ENCODE measurements at places on chromosomes 5 and 9.
A peak's percentile ranks its signal among the peaks of the same experiment; 100 is the strongest.

GRCh38 chr9:138023394-138024124 lies 146.0 kb downstream of the CACNA1B start:
- DNase-seq = no peak

DNA sequence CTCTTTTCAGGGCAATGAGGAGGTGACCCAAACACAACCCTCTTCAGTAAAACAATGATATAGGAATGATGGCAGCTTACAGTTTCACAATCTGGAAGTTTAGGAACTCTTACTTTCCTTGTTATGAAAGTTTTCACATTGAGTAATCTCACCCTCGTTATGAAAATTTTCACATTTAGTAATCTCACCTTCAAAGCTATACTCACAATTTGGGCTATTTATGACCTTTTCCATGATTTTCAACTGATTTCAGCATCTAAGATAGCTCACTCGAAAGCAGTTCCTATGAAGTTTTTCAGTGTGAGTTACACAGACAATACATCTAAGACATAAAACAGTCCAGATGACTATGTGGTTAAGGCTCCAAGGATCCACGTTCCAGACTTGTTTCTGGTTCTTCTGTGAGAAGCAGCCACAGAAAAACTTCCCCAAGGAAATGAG lies 57.1 kb downstream of the FOXD1 start:
- no peak for DNase-seq

- no peak for DNase-seq
Measured at GRCh38 chr5:53927668-53928247, 367.3 kb downstream of the NDUFS4 start.

GRCh38 chr5:116554764-116555163 lies 19.9 kb downstream of the SEMA6A start:
- no peak for DNase-seq

GRCh38 chr5:102796498-102796897 lies 41.4 kb downstream of the PAM start:
- no peak for DNase-seq

DNA sequence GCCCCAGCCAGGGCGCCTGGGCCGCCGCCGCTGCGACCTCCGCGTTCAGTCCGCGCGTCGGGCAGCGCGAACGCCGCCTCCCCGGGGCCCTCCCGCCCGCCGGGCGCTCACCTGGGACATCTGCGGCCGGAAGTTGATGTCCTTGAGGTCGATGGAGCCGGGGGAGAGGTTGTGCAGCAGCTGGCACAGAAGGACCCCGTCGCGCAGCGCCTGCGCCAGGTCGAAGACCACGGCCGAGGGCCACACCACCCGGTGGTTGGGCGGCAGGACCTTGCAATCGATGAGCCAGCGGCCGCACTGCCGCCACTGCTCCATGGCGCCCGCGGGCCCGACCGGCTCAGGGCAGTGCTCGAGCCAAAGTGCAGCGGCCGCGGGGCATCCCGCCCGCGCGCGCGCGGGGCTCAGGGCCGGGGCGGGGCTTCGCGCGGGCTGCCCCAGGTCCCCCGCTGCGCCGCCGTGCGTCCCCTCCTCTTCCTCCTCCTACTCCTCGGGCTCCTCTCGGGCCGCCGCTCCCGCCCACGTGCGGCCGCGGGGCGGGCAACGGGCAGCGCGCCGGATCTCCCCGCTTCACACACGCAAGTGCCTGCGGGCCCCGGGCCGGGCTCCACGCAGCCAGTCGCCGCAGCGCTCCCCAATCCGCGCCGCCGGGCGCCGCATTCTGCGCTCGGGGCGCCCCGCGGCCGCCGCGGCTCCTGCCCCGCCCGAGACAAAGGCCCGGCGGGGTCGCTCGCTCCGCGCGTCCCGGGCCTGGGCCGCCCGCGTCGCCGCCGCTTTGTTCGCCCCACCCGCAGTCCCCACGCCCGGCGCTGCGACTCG lies at the start of gene VAV2:
VAV2 (minus strand) TSS at position 361 of the 816 bp plus-strand sequence; CDS start at position 315, 46 bp downstream.
- peak; percentile 57 for DNase-seq

DNA sequence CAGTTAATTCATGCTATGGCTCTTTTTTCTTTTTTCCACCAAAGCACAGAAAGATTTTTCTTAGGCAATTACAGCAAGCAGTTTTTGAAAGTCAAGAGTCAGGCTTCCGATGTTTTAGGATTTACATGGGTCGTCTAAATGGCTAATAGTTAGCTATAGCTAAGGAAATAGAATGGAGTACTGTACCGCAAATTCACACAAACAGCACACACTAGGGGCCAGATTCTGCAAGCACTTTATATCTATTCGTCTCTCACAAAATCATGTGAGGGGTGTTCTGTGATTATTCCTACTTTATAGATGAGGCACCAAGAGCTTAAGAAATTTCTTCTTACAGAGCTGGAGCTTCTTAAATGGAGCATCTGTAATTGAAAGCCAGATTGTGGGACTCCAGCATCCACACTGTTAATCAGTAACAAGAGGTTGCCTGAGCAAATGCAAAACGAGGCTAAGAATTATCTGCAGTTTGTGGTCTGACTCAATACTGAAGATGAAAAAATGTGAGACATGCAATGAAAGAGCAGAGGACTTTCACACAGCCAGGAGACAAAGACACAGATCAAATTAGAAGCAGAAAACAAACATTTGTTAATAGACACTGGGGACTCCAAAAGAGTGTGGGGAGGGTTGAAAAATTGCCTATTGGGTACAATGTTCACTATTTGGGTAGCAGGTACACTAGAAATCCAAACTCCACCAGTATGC lies 62.7 kb upstream of the CTXN3 start:
- no peak for DNase-seq

GRCh38 chr9:80040457-80040856 lies 468.7 kb downstream of the TLE4 start:
- DNase-seq = no peak

DNA sequence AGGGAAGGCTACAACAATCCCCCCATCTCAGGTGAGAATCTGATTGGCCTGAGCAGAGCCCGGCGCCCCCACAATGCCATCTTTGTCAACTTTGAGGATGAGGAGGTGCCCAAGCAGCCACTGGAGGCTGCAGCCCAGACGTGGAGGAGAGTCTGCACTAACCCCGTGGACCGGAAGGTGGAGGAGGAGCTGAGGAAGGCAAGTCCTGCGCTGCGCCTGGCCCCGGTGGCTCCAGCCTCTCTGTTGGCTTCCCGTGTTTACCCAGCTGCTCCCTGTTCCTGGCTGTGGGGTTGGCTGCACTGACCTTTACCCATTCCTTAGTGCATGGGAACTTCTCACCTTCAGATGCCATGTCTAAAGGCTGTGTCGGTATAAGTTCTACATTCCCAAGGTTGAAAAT lies 11.0 kb upstream of the CEL start:
- DNase-seq = no peak

DNA sequence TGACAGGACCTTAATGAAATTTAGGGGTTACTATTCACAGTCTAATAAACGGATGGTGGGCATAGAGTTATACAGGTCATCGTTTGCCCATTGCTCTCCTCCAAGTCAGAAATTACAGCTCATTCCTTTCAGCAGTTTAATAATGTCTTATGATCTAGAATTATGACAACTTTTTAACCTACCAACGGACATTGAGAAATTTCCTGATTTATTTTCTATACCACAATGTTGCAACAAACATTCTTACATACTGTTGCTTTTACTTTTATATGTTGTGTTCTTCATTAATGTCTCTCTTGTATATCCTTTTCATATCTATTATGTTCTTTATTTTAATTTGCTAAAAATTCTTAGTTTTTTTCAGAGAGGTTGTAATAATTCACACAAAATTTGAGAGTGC lies 152.8 kb upstream of the PRLR start:
- DNase-seq = no peak

GRCh38 chr5:153546566-153546965 lies 56.1 kb downstream of the GRIA1 start:
- no peak for DNase-seq

DNA sequence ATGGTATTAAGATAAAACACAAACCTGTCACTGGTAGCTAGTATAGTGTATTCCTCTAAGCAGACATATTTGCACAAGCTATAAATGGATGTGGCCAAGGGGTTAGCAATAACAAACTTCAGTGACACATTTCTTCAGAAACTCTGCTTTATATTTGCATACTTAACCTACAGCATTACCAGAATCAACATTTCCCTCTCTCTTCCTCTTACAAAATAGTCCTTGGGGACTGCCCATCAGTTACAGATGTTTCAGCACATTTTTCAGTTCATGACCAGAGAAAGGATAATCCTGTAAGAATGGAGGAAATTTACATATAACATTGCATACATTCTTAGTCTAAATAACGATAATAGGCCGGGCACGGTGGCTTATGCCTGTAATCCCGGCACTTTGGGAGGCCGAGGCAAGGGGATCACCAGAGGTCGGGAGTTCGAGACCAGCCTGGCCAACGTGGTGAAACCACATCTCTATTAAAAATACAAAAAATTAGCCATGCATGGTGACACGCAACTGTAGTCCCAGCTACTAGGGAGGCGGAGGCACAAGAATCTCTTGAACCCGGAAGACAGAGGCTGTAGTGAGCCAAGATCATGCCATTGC lies 25.3 kb upstream of the SLC1A1 start:
- no peak for DNase-seq

DNA sequence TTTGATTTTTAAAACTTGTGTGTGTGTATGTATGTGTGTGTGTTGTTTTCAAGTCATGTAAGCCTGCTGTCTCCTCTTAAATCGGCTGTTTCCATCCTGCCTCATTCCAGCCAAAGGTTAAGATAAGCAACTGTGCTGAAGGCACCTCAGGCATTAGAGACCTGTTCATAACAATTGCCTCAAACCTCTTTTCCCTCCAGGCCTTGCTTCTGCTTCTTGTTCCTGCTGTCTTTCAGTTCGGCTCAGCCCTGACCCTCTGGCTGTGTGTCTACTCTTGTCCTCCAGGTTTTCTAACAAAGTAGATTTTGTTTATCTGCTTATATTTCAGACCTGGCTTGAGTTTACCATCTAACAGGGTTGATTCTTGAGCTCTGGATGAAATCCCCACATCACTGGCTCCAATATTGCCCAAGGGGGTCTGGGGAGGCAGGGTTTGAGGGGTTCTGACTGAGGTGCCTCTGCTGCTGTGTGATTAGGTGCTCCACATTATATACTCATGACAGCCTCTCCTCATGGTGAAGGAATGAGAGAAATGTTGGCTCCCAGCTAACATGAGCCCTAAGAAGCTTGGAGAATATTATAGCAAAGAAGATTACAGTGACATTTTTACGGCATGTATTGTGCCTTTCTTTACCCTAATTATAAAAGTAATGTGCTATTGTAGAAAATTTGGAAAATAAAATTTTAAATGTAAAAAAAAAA lies 229.7 kb upstream of the PIK3R1 start:
- no peak for DNase-seq

- DNase-seq = no peak
Measured at GRCh38 chr5:177594071-177594470, 2.1 kb downstream of the TMED9 start.

DNA sequence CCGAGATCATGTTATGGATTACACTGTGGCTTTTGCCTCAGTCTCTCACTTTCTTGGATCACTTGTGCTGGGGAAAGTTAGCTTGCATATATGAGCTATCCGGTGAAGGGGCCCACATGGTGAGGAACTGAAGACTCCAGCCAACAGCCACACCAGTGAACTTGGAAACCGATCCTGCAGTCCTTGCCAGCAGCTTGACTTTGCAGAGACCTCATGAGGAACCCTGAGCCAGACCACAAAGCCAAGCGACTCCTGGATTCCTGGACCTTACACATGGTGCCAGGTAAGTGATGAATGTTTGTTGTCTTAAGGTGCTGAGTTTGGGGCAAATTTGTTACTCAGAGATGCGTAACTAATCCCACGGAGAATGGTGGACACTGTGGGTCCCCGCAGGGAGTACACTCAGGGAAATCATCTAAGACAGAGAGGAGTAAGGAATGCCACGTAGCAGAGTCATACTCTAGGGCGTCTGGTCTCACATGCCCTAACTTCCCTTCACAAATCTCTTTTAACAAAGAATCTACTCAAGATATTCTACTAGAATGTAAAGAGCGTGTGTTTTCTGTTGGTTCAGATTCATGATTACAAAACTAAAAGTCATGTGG lies 76.5 kb upstream of the PJA2 start:
- no peak for DNase-seq

DNA sequence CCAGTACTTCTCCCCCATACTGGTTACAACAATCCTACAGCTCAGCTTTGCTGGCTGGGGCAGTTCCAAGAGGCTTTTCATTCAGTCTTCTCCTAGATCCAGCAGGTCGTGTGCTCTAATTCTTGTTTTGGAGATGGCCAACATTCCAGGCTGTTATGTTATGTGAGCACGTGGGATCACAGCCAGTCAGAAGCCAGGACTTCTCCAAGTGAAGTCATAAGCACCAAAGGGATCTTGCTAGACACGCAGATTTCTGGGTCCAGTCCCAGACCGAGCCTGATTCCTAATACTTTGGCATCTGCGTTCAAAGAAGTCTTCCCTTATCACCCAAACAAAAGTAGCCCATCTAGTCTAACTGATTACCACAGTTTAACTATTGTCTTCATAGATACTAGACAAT lies 1.4 kb upstream of the LARP1 start:
- peak; percentile 49 for DNase-seq

DNA sequence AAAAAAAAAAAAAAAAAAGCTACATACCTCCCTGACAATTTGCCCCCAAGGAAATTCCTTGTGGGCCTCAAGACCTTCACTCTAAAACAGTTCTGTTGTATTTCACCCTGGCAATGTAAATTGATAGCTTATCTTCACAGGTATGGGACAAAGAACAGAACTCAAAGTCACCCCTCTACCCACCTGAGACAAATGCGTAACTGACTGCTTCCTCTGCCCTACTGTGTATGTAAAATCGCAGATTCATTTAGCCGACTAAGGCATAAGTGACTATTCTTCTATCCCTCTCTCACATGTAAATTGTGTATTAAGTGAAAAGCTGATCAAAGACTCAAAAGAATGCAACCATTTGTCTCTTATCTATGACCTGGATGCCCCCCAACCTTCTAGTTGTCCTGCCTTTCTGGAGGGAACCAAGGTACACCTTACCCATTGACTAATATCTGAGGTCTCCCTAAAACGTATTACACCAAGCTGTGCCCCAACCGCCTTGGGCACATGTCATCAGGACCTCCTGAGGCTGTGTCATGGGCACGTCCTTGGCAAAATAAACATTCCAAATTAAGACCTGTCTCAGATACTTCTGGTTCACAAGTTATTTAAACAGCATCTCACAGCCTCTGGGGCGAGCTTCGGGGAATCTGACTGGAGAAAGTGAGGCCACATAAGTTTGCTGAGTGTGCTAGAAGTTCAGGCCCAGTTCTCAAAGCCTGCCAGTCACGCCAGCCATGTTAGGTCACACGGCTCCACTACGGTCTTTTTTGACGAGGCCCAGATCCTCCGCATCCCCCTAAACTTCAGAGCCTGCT lies 954 bp downstream of the TBCA start:
- DNase-seq = peak; percentile 29

- no peak for DNase-seq
Measured at GRCh38 chr5:6829150-6829784, 116.0 kb downstream of the TENT4A start.

GRCh38 chr5:91030521-91031401 lies 352.4 kb downstream of the ARRDC3 start:
- DNase-seq = no peak
